ENCODE measurements at places on chromosomes 7 and 10.
A peak's percentile ranks its signal among the peaks of the same experiment; 100 is the strongest.

GRCh38 chr10:126137562-126138221 lies 241.3 kb downstream of the FANK1 start:
- DNase-seq = no peak

DNA sequence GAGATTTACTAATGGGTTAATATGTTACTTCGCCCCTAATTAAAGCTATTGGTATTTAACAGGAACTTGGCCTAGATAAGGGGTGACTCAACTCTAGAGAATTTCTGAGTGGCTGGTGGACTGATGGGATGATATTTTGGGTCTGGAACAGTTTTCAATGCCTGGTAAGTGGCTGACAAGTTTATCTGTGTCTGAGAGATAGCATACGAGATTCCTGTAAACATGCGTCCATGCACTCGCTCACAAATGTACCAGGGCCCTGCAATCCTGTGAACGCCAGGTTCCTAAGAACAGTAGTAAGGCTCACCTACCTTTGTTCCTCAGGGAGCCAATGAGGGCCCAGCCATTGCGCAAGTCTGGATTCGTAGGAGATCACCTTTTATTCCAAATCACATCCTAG lies 683.8 kb upstream of the ANKRD30A start:
- no peak for DNase-seq

- DNase-seq = no peak
Measured at GRCh38 chr7:34227525-34227924, 322.2 kb downstream of the BMPER start.

GRCh38 chr7:100867040-100867775 lies at the start of gene TRIP6:
TRIP6 (plus strand) TSS chr7:100867387; CDS start chr7:100867498, 111 bp downstream.
- DNase-seq = no peak

GRCh38 chr7:27157702-27158431 lies 1.4 kb upstream of the HOXA7 start:
- DNase-seq = no peak

DNA sequence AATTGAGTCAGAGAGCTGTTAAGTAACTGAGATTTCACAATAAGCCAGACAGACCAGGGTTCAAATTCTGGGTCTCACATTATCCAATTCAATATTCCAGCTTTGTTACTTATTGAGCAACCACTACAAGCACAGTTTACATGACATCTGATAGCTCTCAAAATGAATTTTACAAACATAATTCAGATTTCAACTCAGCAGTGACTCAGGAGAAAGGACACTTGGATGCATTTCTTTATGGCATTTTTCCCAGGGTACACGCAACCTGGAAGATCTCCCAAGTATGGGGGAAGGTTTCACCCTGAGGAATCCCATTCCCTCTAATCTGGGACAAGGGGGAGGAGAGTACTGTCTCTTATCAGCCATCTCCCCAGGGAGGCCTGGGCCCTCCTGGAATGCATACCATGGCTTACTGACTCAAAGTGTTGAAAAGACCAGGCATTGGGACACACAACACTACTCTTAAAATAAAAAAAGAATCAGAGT lies 102.4 kb downstream of the CFTR start:
- no peak for DNase-seq

GRCh38 chr10:70442332-70442988 lies 979 bp upstream of the NODAL start:
- DNase-seq = no peak

GRCh38 chr7:18693406-18693805 lies 197.9 kb downstream of the HDAC9 start:
- DNase-seq = no peak

DNA sequence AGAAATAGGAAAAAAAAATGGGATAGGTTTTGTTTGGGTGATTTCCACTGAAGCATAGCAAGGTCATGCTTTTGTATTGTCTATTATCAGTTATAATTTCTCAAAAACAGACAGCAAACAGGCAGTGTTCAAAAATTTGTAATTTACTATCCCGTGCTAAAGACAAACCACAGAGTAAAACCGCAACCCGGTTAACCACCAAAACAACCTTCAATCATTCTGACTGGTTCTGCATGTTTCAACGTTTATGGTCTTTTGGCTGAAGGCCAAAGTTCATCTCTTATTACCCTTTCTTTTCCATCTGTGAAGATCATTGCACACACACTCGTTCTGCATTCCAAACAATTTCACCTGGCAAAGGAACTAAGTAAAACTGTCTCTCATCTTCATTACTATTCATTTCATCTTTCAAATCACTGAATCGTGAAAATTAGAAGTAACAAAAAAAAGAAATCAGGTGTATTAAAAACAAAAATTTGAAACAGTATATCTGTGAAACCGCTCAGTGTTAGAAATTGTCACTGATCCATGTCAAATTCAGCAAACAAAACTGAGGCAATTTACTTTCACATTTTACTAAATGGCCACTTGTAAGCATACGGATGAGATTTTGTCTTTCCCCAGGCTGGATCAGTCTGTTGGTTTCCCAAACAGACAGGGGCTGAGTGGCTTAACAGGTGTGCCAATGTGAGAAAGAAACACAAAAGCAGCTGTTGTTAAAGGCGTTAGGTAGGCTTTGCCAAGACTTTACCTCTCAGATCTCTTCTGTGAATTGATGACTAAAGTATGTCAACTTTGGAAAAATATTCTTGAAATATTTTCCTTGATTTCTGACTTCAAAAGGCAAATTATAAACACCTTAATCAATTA lies 539.6 kb downstream of the CNTNAP2 start:
- peak; percentile 94 for DNase-seq

DNA sequence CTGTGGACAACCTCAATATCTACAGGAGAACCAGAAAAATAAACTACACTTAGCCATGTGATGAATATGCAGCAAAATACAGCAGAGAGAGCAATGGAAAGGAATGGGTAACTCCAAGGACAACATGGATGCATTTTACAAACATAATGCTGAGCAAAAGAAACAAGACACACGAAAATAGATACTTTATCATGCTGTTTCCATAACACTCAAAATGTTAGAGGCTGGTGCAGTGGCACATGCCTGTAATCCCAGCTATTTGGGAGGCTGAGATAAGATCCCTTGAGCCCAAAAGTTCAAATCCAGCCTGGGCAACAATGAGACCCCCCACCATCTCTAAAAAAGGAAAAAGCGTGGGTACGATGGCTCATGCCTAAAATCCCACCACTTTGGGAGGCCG lies 8.3 kb downstream of the BCL7B start:
- no peak for DNase-seq

- peak; percentile 85 for DNase-seq
Measured at GRCh38 chr7:95246831-95247370, 77.4 kb downstream of the PON1 start.

GRCh38 chr7:41472427-41473125 lies 230.3 kb downstream of the INHBA start:
- no peak for DNase-seq

DNA sequence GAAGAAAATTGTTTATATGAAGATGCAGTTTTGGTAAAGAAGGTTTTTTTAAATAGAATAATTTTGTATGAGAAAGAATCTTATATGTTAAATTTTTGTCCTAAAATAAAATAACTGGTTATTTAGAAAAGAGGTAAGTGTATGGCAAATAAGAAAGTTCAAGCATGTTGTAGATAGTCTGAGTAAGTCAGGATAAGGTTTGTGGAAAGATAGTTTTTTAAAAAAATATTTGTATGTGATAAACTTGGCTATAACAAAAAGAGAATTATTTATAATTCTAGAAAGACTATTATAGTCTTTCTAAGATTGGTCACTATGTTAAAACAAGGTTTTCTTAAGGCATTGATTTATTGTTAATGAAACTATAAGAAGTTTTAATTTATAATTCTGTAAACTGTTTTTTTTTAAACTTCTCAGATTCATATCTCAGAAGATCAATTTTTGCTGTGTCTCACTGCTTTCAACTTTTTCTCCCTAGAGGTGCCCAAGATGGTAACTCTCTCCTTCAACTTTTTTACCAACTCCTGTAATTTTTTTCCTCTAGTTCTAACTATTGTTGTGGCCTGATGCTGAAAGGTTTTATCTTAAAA lies 698.6 kb downstream of the CCSER2 start:
- DNase-seq = no peak

DNA sequence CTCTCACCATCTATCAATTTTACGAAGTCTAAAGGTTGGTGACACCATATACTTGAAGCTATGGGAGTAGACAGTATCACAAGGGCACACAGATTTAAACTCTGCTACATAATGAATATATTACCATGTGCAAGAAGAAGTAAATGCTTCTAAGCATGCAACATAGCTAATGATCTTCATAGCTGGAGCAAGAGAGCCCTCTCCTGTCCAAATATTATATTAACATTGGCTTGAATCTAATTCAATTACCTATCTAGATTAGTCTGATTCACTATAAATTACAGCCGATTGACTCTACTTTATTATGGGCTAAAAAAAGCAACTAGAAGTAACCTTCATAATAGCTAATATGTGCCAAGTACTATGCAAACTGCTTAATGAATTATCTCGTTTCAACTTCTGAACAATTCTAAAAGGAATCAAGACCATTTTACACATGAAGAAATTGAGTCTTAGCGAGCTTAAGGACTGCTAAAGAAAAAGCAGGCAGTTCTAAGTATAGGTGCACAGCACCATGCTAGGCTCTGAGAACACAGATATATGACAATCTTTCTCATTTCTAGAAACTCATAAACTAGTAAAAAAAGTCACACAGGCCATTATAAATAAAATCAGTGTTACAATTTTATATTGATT lies 21.9 kb downstream of the FRA10AC1 start:
- peak; percentile 71 for DNase-seq

GRCh38 chr10:35452171-35452570 lies 115.9 kb downstream of the CCNY start:
- DNase-seq = no peak

GRCh38 chr10:124255556-124255955 lies 162.2 kb upstream of the CHST15 start:
- no peak for DNase-seq

DNA sequence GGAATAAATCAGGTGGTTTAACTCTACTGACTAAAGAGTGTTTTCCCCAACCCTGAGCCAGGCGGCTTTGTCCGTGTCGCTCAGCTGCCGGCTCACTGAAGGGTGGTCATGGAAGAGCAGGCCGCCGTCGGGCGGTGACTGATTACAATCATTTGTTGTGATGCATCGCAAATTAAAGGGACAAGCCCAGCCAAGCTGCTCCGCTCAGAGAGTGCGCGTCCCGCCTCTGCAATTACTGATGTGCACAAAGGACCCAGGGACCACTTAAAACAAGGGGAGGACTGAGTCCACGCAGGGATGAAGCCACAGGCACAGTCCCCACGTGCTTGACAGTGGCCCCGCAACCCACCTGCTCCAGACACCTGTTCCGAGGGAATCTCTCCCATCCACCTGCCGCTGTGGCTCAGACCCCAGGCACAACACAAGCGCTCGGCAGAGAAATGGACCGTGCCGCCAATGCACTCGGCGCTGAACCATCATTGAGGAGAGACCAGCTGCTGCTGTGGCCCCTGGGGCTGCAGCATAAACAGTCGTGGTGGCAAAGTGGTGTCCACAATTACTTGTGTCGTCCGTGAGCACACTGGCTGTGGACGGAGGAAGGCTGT lies 526.5 kb downstream of the PTPRN2 start:
- DNase-seq = no peak

DNA sequence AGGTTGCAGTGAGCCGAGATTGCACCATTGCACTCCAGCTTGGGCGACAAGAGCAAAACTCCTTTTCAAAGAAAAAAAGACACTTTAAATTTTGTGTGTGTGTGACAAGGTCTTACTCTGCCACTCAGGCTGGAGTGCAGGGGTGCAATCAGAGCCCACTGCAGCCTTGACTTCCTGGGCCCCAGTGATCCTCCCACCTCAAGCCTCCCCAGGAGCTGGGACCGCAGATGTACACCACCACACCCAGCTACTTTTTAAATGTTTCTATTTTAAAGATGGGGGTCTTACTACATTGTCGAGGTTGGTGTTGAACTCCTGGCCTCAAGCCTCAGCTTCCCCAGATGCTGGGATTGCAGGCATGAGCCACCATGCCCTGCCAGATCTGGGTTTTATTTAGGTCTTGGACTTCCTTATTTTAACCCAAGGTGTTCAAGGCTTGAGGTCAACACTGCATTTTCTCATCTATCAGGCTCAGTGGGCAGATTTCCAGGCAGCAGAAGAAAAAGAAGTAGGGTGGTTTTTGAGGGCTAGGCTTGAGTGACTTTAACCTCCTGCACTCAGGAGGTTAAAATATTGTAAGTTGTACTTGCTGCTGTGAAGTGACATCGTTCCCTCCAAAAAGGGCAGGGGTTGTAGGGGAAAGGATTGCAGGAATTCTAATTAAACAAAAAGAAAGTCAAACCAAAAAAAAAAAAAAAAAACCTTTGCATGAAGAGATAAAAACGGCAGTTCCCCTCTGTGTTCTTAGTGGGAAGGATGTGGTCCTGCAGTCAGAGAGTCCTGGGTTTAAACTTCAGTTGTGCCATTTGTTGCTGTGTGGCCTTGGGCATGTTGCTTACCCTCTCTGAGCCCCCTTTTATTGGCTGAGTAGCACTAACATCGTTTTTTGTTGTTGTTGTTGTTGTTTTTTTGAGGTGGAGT lies 71.5 kb downstream of the CARD11 start:
- DNase-seq = no peak

DNA sequence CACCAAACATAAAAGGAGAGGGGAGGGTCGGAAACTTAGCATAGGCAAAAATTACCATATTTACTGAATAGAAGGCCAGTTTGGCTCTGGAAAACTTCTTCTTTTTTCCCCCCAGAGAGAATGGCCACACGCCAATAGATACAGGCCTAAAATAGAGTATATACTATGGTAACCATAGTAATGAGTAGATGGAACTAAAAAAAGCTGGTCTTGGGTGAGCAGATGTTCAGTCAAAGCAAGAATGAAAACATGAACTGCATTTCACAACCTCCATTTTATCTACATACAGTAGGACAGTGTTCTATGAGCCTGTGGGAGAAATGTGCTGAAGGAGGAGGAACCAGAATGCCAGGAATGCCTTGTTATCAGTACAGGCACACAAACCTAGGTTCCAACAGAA lies 141.7 kb upstream of the SEMA3A start:
- peak; percentile 17 for DNase-seq

DNA sequence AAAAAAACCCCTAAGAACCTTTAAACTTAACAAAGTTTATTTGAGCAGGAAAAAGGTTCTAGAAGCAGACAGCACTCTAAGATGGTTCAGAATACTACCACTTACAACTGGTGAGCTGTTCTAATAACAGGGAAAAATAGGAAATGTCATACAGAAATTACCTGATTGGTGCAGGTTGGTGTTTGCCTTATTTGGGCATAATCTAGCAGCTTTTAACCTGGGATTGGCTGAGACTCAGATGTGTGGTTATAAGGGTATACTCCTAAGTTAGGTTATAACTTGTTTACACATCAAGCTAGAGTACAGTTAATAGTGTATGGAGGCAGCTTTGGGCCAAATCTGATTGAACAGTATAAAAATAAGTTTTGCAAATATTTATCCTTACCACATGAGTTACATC lies 59.8 kb downstream of the MAPK8 start:
- DNase-seq = no peak

- DNase-seq = no peak
Measured at GRCh38 chr7:24157666-24158065, 126.3 kb upstream of the NPY start.

GRCh38 chr10:70135684-70136083 lies 3.1 kb upstream of the AIFM2 start:
- no peak for DNase-seq

- no peak for DNase-seq
Measured at GRCh38 chr10:125811251-125811650, 11.8 kb downstream of the UROS start.

GRCh38 chr7:33076737-33077136 lies 14.2 kb upstream of the NT5C3A start:
- DNase-seq = no peak
